ENCODE measurements at places on chromosomes 2 and 18.

GRCh38 chr2:228180181-228181097 is 1.0 kb downstream of the SPHKAP start:
- DNase-seq: no peak

GRCh38 chr2:68357605-68358337 is 7.3 kb upstream of the PLEK start:
- DNase-seq: peak; percentile 39

DNA sequence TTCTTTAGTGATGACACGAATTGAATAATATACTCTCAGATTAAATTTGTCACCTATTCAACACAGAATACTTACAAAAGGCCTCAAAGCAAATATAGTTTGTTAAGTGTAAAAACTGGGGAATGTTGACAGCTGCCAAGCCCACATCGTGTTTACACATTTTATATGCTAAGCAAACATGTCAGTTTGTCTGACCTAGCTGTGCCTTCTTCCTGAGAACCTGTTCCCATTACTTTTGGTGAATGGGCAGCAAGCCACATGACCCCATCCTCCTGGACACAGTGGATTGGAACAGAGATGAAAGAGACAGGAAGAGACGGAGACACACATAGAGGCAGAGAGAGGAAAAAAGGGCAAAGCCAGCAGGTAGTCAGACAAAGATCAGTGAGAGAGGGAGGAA is 22.9 kb upstream of the CUL3 start:
- no peak for DNase-seq

DNA sequence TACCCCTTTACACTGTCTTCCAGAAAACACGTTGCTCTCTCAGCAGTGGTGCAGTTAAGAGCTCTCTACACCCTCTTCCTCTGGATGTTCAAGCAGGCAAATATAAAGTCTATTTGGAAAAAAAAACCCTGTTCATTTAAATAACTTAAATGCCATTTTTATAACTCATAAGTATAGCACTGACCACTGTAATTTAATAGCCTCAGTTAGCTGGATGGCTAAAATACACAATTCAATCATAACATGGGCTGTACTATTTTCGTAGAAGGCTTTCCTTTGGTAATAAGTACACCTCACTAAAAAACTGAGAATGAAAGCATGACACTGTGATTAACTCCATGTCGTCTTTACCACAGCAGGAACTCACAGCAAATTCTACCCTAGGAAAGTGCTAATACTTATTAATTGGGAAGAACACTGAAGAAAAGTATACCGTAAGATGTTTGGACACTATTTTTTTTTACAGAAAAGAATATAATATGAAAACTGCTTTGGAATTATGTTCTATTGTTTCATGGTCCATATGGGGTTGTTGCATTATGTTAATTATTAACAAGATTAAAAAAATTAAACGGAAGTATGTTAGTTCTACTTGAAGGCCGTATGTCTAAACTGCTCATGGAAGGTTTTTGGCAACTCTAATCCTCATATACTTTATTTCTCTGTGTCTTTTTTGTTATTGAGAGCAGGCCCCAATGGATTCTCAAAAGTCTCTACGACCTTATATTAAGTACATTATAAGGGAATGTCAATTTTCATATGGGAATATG is 269.1 kb downstream of the ZNF385B start:
- DNase-seq: no peak

- DNase-seq: no peak
Measured at GRCh38 chr2:103285354-103285753, 523.5 kb downstream of the TMEM182 start.

- DNase-seq: no peak
Measured at GRCh38 chr2:125559186-125559585, 1096.8 kb upstream of the GYPC start.

DNA sequence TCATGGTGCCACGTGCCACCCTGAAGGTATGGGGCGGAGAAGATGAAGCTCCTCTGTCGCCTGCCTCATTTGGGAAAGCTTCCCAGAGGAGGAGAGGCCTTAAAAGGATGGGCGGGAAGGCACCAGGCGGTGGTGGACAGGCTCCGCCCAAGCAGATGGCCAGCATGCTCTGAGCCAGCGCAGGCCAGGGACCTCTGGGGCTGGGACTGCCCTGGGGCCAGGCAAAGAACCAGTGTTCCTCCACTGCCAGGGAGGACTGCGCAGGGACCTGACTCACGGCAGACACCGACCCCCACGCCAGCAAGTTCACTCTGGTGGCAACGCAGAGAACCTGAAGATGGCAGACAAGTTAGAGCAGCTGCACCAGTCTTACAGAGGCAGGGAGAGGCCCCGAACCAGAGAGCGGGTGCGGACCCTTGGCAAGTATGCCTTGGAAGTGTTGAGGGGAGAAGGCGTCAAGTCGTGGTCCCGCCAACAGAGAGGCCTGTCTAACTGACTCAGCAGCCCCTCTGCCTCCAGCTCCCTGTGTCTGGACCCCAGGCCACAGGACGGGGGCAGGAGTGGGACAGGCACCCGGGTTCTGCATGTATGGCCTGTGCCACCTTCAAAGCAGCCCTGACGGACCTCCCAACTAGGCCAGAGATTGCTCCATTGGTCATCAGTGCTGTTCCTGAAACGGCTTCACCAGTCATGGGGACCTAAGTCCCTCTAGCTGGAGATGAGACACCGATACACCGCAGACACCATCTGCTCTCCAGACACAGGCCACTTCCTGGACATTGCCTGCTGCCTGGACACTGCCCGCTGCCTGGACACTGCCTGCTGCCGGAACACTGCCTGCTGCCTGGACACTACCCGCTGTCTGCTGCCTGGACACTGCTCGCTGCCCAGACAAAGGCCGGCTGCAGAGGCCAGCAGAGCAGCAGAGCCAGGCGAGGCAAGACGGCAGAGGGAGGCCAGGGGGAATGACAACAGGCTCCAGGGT is 124.7 kb downstream of the HDAC4 start:
- no peak for DNase-seq

DNA sequence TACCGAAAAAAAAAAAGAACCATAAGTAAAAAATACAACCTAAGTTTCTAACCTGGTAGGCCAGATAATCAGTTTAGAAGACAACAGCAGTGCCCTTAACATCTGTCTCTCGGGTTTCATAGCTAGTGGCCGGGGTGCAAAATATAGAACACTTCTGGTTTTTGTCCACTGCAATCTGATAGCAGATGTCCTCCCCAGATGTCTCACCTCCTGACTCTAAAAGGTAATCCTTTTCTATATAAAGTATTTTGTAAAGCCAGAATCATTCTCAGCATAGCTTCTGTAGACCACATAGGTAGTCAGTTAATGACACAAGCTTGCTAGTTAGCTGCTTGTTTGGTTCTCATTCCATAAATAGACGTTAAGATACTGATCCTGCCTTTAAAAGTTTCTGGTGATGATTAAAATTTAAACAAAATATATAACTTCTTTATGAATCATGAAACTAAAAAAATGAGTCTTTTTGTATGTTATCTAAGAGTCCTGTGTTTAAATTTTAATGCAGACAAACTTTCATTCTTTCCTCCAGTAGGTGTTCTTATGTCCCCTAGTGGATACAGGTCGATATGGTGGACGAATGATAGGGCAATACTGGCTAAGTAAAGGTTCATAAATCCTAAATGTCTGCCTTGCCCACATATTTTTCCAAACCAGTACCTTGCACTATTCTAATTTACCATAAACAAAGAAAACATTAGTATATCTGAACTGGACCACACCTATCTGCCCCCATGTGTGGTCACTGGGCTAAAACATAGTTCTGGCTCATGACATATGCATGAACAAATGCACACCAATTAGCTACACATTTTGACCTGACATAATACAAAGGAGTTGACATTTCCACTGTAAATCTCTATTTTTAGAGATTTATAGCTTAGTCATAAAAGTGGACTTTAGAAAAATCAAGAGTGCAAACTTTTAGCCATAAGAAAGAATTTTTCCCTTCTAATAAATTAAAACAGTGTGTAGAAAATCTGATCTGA is 171.0 kb downstream of the SRBD1 start:
- no peak for DNase-seq

DNA sequence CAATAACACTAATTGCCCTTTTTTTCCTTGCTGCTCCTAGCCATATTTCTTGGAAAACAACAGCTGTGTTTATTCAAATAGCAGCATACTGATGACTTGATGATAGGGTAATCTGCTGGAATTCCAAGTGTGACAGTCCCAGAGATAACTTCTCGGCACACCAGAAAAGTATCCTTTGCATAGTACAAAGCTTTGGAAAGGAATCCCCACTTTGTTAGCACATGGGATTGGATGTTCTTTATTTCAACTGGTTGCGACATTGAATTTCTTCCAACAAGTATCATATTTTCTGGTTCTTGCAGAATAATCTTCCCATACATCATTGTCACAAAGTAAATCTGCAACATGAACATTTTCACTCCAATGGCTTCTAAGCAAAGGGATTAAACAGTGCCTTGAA is 445.8 kb upstream of the ACVR2A start:
- no peak for DNase-seq

GRCh38 chr18:32091724-32092421 is at the start of gene RNF138:
Gene RNF138, plus strand, starts transcription at chr18:32091874. Its CDS starts 903 bp downstream, at chr18:32092777.
- peak; percentile 72 for DNase-seq

DNA sequence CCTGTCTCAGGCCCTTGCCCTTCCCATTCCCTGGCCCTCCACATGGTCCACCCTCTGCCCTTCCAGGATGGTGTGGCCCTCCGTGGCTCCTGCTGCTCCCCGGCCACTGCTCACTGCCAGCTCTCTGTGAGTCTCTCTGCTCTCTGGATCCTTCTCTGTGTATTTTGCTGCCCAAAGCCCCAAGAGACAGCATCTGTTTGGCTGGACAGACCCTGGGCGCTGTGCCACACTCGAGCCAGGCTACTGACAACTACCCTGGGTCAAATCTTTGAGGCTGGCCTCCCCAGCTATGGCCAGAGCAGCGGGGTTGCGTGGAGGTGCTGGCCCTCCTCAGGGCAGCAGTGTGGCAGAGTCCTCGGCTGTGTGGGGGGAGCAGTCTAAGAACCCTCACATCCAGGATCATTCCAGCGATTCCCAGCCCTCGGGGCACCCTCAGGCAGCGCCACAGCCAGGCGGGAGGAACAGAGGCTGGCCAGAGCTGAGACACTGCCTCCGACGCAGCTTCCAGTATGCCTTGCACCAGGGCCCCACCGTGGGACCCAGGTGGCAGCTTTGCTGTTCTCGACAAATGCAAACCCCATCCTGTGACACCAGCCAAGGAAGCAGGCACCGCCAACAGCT is 139.4 kb upstream of the GLI2 start:
- peak; percentile 23 for DNase-seq

DNA sequence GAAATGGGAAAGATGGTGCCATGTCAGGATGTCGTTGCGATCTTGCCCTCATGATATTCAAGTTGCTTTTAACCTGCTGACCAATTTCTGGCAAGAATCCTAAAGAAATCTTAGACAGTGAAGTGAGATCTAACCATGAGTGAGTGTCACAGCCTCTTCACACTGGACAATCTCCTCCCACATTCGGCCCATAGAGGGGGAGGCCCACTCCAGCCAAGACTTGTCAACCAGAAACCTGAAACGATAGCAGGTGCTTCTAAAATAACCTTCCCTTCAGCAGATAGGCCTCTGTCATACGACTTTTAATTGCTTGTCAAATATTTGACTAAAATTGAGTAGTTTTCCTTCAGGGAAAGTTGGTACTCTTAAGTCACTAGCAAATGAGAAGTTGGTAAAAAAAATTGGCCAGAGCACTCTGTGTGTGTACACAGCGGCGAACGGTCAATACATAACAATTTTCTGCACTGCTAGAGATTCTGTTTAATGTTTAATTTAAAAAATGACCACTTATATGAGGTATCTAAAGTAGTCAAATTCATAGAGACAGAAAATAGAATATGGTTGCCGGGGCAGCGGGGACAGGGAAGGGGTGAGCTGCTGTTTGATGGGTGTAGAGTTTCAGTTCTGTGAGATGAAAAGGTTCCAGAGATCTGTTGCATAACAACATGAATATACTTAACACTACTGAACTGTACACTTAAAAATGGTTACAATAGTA is 110.2 kb downstream of the VAPA start:
- DNase-seq: no peak

DNA sequence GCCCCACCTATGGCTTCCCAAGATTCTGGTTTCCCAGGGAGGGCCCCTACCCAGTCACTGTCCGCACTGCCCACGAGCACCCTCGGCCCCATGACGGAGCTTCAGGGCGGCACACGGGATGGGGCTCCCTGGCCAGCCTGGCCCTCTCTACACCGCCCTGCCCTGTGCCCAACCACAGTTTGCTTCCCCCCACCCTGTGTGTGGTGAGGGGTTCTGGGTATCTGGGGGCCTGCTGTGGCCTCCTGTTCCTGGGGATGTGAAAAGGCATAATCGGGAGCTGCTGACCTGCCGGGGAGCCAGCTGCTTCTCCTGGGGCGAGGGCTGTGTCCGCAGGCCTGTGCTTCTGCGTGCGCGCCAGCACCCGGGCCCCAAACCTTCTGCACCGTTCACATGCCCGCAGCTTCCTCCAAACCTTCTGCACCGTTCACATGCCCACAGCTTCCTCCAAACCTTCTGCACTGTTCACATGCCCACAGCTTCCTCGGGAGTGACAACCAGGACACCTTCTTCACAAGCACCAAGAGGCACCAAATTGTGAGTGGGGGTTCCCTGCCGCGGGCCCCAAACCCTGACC is 12.4 kb downstream of the ANO7 start:
- DNase-seq: no peak

DNA sequence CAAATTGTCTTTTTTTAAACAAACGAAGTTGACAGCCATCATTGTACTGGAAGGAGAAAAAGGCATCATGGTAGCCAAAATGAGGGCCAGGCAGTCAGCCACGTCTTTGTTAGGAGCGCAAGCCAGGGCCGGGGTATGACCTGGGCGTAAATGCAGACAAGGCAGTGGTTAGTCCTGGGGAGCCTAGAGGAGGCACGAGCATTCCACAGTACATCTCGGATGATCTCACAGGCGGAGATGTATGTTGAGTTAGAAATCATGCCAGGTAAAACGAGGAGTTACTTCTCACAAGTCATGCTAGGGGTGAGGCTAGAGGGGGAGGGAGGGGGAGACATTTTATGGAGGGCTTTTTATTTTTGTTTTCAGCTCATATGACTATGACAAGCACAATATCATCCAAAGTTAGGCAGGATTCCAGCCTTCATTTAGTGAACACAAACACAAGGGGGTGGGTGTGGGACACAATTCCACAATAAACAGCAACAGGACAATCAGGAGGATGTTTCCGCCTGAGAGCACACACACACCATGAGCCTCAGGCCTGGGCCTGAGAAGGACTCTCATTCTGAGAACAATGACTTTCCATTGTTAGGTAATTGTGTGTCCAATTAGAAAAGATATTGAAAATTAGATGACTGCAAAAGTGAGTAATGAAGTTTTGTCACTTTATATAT is 64.4 kb upstream of the PGAP1 start:
- no peak for DNase-seq

DNA sequence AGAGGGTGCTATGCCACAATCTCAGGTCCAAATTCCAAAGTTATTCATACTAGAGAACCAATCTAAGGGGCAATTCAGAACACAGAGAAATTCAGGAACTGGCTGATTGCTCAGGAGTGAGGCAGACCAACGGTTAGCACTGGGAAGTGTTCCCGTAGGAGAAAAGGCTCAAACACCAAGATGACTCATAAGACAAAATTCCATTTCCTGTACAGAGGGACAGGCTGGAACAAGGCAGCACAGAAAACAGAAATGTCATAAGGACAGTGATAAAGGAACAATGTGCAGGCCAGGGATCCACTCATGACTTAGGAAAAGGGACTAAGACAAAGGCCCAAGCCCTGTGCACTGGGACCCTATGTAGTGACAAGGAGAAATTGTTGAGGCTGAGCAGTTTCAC is 54.2 kb downstream of the PDE1A start:
- DNase-seq: no peak

GRCh38 chr2:120876526-120877280 is 141.0 kb downstream of the GLI2 start:
- no peak for DNase-seq

Data from substantia nigra (tissue), 51 donors.